Kidney (tissue), 22 donors: ENCODE measurements at places on chromosomes 1 and 21. TPM values are rescaled to one million over a fixed set of nuclear protein-coding genes. Genes with fewer than 3 reads are reported as not detected.

GRCh38 chr1:2205191-2205952 lies 10.8 kb upstream of the FAAP20 start:
- DNase-seq, result peak; percentile 96

DNA sequence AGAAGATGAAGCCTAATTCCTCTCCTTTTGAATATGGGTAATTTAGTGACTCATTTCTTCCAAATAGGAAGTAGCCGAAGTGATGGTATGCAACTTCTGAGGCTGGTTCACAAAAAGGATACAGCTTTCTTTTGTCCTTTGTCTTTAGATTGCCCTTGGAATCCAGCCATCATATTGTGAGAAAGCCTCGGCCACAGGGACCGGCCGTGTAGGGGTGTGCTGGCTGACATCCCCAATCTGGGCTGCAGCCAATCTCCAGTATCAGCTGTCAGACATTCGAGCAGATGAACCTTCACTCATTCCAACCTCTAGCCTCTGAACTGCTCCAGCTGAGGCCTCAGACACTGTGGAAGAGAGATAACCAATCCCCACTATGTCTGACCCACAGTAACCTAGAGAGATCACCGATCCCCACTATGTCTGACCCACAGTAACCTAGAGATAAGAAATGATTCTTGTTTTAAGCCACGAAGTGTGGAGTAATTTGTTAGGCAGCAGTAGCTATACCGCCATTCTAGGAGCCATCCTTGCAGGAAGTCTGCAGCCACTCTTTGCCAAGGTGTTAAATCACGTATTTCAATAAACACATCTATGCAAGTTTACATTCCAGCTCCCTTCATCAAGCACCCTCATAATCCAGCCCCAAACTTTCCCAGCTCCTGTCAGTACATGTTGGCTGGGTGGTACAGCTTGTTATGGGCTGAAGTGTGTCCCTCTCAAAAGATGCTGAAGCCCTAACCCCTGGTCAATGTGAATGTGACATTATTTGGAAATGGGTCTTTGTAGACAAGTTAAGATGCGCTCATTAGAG lies 2.9 kb upstream of the DIP2A start:
- no peak for DNase-seq

- peak; percentile 23 for DNase-seq
Measured at GRCh38 chr1:191174298-191174697, 696.6 kb upstream of the BRINP3 start.

The ASTN1 gene
- 0.25 TPM for total RNA-seq

DNA sequence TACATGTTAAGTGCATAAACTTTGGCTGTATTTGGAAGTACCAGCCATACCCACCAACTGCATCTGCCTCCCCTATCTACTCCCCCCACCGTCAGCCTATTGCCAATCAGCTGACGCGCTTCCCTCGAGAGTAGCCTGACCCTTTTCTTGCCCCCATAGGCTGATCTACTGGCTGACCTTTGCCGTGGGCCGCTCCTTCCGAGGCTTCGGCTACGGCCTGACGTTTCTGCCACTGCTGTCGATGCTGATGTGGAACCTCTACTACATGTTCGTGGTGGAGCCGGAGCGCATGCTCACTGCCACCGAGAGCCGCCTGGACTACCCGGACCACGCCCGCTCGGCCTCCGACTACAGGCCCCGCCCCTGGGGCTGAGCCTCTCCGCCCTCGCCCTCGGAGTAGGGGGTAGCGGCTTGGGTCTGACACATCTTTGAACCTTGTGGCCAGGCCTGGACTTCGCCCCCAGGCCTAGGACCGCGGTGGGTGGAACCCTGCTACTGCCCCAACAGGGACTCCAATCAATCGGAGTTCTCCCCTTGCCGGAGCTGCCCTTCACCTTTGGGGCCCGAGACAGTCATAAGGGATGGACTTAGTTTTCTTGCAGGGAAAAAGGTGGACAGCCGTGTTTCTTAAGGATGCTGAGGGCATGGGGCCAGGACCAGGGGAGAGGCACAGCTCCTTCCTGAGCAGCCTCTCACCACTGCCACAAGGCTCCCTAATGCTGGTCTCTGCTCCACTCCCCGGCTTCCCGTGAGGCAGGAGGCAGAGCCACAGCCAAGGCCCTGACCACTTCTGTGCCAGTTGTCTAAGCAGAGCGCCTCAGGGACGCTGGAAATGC lies 4.0 kb downstream of the GLMP start:
- peak; percentile 94 for DNase-seq

The S100A4 gene
- 141 TPM for total RNA-seq

- no peak for DNase-seq
Measured at GRCh38 chr1:172429331-172430127, 9.0 kb downstream of the C1orf105 start.

DNA sequence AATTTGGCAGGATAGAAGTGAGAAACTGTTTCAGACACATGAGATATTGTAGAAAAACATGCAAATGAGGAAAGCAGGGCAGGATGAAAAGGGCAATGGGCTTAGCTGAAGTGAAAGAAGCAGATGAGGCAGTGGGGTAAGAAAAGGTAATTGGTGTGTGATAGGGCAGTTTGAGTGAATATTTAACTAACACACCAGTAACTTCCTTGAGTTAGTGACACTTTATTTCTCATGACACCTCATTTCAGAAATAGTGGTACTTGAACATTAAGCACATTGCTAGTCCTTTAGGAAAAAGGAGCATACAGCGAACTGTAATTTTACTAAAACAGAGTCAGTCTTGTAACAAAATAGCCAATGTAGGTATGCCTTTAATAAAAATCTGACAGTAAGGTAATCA lies 415.0 kb downstream of the DPYD start:
- DNase-seq, result no peak

The CADM3 gene
- 25.8 TPM for total RNA-seq

DNA sequence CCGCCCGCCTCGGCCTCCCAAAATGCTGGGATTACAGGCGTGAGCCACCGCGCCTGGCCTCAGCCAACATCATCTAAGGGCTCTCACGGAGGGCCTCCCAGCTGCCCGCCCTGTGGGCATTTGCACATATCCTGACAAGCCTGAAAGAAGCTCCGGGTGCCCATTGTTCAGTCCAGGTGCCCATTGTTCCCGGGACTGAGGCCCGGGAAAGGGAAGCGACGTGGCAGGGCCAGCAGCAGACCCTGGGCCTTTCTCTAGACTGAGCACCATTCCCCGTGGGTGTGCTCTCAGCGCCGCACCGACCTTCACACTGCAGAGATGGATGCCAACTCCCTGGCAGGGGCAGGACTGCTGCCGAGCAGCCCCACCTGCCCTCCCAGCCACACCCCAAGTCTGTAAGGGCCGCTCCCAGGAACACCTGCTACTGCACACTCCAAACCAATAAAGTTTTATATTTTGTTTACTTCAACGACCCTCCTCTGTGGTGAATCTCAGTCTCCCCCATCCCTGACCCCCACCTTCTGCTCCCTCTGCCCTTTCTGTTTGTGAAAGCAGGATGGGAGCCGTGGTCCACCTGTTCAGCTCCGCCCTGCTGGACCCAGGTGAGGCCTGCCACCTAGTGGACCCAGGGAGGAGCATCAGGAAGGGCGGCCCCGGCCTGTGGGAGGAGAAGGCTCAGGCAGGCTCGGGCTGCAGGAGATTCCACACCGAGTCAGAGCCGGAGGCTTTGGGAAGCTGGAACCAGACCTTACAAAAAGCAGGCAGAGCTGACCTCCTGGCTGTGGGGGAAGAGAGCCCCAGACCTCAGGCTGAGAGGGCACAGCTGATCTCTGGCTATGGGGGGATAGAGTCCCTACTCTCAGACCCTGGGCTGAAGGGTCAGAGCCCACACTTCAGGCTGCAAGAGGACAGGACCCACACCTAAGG lies 1.1 kb upstream of the TMEM82 start:
- DNase-seq, result peak; percentile 93

GRCh38 chr1:231626535-231626950 lies at the start of gene DISC1:
Gene DISC1, plus strand, starts transcription at chr1:231626790. Its CDS starts 78 bp downstream, at chr1:231626868.
- peak; percentile 94 for DNase-seq

The NCAM2 gene
- 0.82 TPM for total RNA-seq

- no peak for DNase-seq
Measured at GRCh38 chr1:192476802-192477298, 98.7 kb upstream of the RGS1 start.

DNA sequence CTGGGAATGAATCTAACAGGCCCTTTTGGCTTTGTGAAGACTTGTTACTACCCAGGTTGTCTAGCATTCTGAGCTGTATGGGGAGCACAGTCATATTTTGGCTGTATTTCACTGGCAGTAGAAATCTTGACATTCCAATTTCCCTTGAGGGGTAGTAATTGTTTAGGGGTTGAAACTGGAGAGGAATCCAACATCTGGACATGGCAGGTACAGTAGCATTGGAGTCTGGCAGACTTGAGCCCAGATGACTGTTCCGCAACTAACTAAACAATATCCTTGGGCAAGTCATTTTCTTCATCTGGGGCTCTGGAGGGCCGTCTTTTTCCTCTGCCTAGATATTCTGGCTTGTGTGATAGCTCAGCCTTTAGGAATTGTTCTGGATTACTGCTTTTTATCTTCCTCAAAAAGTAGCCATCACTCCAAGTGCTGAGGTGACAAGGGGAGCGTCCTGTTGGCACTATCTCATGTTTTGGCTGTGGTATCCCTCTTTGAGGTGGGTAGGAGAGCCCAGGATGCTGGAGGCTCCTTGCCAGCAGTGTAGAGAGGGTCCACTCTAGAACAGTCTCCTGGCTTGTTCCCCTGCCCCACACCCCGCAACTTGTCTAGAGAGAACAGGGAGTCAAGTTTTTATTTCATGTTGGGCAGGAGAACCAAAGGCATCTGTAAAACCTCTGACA lies 22.7 kb upstream of the NBL1 start:
- no peak for DNase-seq

GRCh38 chr1:98073823-98074222 lies 153.0 kb upstream of the DPYD start:
- no peak for DNase-seq
